ENCODE measurements at places on chromosomes 2 and 18.

DNA sequence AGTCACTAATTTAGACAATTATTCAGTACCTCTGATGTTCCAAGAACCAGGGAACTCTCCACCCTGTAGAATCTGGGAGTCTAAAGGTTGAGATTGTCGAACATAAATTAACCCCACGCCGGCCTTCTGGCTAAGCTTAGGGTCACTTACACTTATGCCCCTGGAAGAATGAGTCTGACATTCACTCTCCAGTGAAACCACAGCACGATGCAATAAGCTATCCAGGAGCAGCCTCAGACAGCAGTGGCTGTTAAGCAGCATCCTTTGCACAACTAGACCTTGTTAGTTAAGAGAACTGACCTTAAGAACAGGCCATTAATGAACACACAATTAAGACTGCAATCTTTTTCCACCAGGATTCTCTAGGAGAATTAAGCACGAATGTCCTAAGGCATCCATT lies 25.0 kb downstream of the SH3YL1 start:
- DNase-seq, result no peak

DNA sequence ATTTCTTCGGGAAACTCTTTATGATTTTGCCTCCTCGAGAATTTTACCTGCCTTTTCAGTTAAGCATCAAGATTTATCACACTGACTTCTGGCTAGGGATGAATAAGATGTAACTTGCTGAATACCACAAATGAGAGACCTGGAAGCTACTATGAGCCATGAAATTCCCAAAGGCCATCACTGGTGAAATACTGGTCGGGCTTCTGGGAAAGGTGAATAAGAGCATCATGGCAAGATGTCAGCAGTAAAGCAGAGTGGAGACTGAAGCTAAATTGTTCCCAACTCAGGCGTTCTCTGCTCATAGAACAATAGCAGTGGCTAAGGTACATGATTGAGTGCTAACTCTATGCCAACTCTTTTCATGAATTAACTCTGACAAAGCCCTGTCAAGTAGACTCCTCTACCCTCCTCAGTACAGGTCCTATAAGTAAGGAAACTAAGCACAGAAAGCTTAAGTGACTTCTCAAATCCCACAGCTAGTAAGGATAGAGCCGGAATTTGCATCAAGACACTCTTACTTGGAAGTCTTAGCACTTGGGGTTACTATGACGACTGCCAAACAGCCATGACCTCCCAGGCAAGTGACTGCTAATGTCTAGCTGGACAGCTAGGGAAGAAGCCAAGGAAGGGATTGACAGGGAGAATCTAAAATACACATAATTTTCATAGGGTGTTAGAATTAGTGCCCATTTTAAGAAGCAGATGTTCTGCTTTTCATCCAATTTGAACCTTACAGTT lies 22.7 kb upstream of the DSC3 start:
- DNase-seq, result no peak

GRCh38 chr18:70291295-70291574 lies 2.4 kb downstream of the SOCS6 start:
- no peak for DNase-seq

GRCh38 chr2:59703796-59704195 lies 849.7 kb downstream of the BCL11A start:
- no peak for DNase-seq

DNA sequence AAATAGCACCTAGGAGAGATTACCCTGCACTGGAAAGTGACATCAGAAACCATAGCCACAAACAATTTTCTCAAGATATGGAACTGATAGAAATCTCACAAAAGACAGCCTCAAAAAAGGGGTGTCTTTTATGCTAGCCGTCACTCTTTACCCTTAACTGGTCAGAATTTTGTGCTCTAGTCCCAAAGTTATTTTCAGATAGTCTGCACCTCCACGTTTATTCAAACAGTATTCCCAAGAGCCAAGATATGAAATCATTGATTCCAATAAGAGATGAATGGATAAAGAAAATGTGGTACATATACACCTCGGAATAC lies 23.5 kb upstream of the PMAIP1 start:
- no peak for DNase-seq

DNA sequence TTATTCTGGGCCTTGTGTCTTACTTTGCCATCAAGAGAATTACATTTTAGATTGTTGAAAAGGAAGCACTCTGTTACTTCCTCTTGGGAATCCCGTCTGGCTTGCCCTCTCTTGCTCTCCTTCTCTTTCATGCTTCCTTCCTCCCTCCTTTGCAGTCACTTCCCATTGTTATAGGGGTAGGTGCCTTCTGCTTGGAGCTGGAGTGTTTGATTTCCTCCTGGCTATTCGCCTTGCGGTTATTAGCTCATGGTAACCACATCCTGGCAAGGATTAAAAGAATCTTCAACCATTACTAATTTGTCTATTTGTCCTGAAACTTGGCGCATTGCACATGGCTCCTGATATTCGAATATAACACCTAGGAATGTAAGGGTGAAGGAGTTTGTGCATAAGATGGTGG lies 115.0 kb downstream of the CERS6 start:
- DNase-seq, result no peak

- no peak for DNase-seq
These were observed 103.5 kb upstream of the ASB18 start for GRCh38 chr2:236367506-236368289.

DNA sequence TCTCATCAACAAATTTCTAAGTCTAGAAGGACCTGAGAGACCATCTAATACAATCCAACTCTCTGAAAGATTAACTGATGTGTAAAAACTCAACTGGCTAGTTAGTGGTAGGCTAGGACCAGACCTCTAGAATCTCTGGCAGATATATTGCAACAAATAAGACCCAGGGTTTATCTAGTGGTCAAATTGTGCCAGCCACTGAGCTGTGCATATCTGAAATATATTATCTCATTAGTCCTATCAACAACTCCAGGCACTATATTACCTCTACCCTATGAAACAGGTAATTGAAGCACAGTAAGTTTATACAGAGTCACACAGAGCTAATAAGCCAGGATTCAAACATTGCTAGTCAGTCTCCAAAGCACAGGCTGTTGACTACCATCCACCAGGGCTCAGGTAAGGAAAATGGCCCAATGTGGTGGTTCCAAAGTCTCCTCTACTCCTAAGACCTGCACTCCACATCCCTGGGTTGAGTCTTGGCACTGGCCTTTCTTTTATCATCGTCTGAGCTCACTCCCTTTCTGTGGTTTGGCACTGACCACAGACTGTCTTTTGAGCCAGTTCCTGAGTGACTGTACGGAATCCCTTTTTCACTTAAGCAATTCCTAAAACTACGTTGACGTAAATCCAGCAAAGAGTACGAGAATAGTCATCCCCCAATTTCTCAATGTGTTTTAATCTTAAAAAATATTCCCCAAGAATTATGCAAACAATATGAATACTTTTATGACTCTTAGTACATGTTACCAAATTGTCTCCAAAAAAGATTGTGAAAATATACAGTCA lies 11.9 kb upstream of the PID1 start:
- no peak for DNase-seq

DNA sequence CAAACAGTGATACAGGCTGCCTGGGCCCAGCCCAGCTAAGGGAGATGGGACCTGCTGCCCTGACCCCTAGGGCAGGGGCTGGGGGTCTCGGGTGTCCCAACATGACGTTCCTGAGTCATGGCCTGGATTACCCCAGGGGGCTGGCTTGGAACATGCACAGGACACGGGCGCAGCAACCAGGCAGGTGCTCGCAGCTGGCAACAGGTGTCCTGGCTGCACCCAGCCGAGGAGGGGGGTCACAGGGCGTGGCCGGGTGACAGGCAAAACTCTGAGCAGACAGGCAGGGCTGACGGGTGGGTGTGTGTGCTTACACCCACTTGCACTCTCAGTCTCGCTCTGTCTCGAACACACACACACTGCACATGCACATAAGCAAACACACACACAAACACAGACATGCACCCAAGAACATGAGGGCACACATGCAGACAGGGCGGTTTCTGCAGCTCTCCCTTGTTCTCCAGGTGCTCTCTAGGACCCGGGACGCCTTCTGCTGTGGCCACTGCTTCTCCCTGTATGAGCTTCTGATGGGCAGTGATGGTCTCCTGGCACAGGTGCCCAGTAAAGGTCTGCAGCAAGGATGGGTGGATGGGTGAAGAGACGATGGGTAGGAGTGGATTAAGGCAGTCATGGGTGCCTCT lies 33.7 kb upstream of the TAF1B start:
- DNase-seq, result no peak

DNA sequence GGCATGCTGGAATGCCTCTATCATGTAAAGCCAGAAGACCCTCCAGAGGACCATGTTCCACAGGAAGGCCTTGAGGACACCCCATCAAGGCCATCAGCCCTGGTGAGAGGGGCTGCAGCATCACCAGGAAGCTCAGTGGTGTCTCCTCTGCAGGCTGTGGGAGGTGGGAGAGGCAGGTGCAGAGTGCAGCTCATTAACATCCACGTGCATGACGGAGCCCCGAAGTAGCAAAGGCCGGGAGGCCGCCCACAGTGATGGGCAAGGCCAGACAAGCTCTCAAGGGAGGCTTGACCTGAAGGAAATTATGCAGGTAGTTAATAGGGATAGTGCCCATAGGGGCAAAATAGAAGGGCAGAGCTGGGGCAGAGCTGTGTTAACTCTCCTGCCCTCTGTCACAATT lies 30.3 kb upstream of the SMCHD1 start:
- no peak for DNase-seq

DNA sequence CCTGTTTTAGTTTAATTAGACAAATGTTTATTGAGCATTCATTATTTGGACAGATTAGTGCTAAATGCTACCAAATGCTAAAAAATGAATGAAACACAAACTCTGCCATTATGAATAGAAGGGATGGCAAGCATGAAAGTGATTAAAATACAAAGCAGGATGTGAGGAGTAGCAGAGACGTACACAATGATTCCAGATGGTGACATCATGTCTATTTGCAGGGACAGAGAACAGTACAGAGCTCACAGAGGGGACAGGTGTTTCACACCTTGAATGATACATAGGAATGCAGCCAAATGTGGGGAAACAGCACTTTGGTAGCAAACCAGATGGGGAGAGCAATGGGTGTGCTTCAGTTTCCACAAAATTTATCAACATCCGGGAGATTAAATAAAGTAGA lies 76.3 kb downstream of the CD226 start:
- DNase-seq, result no peak
